Hippocampal formation (tissue), 2 donors: ENCODE measurements at places on chromosomes 2 and 18.

DNA sequence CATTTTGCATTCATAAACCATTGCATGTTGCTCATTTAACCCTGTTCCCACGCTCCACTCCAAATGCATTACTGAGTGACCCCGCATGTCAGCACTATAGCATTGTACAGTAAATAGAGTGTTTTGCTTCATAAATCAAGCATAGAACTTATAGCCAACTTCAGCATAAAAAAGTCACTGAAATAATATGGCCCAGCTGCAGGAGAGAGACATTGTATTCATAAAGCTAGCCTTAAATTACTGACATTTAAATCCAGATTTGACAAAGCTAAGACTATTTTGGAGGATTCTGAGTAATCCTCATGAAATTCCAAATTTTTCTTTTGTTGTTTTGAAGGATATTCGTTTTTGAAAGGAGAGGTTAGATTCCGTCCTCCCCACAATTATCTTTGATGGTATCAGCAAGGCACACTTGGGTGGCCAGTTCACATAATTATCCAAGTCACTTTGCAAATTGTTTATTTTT, 320.9 kb upstream of the TCF4 start:
- DNase-seq: no peak

GRCh38 chr2:160862226-160862625, 298.0 kb upstream of the TANK start:
- no peak for DNase-seq

DNA sequence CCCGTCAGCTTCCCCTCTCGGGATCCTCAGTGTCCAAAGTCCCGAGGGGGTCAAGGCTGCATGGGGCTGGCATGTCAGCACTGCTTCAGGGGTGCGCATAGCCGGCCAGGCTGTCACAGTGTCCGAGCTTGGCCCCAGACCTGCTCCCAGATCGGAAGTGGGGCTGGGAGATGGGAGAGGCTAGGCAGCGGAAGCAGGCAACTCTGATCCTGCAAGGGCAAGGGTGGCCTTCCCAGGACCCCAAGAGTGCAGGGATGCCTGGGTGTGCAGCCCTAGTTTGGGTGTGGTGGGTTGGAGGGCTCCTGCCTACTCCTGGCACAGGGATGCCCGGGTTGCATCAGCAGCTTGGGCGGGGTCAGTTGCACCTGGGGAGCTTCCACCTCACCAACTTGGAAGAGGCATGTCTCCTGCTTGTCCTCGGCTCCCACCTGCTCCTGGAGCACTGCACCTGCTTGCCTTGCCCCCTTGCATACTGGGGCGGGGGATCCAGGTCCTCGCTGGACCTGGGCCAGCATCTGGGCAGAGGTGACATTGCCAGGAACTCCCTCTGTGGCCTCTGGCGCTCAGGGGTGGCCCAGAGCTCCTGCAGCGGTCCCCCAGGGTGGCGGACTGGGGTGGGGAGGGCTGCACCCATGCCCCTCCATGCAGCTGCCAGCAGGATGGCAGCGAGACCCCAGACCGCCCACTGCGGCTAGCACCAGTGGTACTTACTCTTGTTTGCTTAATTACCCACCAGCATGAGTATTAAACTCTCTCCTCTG, 41.3 kb downstream of the CBLN2 start:
- DNase-seq: no peak

- DNase-seq: no peak
These were observed 22.6 kb downstream of the FER1L5 start for GRCh38 chr2:96665083-96665569.

DNA sequence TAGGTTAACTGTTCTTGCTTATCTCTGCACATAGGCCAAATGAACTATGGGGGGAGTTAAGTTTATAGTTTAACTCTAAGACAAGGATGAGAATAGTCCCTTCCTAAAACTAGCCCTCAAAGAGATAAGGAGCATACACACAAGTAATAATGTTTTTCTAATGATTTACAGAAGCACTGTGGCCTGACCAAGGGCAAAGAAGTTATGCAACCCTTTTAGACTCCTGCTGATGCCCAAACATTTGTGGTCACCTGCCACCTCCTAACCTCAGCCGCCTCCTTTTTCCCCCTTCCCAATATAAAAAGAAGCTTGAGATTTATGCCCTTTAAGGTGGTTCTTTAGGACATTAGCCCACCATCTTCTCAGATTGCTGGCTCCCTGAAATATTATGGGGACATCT, 357.7 kb downstream of the ALK start:
- no peak for DNase-seq

- no peak for DNase-seq
These were observed 673.0 kb downstream of the ARHGAP15 start for GRCh38 chr2:143802242-143802641.

DNA sequence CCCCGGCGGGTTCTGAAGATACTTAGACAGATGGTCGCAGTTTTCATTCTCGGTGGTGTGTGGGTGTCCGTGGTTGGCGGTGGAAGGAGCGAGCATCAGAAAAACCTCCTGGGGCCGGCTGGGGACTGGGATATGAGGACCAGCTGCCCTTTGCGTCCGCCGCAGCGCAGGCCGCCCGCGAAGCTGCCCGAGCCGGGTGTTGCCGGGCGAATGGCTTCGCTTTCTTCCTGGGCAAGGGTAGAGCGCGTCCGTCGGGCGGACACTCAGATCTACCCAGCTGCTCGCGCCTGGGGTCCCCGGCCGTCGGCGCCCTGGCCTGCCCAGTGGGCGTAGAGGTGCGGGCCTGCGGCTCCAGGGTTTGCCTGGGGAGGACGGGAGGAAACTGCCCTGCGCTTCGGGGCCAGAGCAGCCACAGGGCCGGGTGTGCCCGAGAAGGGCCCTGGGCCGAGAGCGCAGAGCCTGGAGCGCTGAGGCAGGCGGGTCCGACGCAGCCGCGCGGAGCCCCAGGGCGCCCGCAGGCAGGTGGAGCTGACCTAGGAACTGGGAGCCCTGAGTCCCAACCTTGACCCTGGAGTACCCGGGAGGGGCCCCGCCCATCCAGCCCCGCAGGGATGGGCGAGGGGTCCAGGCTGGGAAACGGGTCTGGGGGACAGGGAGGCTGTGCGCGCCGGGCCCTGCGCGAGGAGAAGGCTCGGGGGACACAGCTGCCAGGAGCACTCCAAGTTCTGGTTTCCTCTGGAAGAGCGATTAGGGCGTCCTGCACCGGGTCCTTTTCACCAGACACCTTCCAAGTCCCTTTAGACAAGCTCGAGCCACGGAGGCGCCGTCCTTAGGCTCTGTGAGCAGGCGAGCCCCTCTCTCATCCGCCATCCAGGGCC, 1.3 kb downstream of the TWIST2 start:
- DNase-seq: no peak

DNA sequence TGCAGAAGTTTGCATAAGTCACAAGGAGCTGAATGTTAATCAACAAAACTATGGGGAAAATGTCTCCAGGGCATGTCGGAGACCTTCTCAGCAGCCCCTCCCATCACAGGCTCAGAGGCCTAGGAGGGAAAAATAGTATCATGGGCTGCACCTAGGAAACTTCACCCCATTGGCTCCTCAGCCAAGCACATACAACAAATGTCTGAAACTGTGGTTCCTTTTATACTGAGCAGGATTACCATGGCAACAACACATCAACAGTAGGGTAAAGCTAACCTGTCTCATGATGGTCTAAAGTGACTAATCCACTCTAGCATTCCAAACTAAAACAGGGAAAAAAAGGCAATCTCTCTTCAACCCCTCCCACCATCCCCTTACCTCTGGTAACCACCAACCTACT, 3.2 kb upstream of the NEMP2 start:
- no peak for DNase-seq

DNA sequence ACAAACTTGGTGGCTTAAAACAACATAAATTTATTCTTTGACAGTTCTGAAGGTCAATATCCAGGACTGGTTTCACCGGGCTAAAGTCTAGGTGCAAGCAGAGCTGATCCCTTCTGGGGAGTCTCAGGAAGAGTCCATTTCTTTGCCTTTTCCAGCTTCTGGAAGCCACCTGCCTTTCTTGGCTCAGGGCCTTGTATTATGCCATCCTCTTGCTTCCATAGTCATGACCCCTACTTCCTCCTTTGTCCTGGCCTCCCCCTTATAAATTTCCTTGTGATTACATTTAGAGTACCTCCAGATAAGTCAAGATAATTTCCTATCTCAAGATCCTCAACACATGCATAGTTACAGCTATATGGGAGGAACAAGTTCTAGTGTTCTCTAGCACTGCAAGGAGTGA, 1089.5 kb downstream of the LRP1B start:
- no peak for DNase-seq

- DNase-seq: no peak
These were observed 23.5 kb upstream of the GNAL start for GRCh38 chr18:11665587-11665986.

DNA sequence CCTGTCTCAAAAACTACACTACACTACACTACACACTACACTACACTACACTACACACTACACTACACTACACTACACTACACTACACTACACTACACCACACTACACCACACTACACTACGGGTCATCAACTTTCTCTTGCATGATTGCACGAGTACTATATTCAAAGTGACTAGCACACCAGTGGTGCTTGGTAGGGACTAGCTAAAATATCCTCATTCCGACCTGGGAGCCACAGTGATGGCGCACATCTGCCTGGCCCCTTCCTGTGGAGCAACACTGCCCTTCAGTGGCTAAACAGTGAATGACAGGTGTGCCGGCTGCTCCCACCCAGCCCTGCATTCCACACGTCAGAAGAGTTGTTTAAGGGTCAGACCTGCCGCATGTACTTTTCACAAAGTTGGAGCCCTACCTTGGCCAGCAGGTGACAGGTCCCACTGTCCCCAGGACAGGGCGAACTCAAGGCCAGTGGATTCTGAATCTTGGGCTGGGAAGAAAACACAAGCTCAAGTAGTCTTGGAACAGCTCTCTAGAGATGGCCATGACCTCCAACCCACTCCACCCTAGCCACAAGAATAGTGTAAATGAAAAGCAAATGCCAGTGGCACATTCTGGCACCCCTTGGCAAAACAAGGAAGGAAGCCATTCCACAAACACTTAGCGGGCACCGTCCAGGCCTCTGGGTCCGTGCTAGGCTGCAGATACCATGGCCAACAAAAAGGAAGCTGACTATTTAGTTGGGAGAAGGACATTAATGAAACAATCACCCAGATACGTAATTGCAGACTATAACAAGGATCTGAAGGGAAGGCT, 79.7 kb upstream of the MSH2 start:
- peak; percentile 77 for DNase-seq
